NCI-H1436 treated with DMSO at 0.1 percent for 48 hours (cell line): ENCODE measurements at places on chromosomes 1 and 21.

DNA sequence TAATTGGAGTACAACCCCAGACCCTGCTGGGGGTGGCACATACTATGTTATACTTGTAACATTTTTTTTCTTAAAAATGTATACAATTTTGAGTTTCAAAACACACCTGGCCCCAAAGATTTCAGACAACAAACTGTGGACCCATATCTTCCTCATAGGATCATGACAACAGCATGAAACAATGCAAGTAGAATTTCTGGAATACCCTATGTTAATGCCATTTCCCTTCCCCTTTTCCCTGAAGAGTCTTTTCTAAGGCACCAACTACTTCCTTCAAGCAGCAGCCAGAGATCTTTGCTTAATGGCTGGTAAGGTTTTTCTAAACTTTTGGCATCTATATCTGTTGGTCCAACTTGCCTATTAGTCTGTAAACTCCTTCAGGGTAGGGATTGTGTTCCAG is 99.9 kb upstream of the SERBP1 start:
- no peak for DNase-seq

DNA sequence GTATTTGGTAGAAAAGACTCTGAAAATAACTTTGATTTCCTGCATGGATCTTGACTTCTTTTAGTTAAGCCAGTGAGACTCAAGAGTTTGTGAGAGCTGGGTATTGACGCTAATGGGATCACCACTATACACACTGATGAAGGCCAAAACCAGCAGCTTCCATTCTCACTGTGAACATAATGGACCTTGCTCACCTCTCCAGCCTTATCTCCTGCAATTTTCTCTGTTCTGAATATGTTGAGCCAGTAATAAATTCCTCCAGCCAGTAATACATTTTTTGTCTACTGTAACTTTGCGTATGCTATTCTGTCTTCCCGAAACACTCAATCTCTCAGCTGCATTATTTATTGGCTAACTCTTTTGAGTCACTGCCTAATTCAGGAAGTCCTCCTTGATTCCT is 111.6 kb upstream of the PPP2R5A start:
- DNase-seq: no peak

- DNase-seq: no peak
Measured at GRCh38 chr1:201406831-201407406, 7.8 kb upstream of the LAD1 start.

DNA sequence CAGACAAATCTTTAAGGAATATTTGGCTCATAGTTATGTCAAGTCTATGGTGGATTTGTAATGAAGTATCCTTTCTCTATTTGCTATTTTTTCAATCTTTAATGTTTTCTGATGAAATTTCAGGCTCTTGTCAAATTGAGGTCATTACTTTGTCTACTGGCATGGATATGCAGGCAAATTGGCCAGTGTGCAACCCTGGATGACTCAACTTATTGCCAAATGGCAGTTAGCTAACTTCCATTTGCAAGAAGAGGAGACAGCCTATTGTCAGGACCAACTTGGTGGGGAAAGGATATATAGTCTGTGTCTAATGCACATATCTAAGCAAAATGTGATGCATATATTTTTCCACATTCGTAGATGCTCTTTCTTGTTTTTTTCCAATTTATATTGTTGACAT is 530.5 kb downstream of the PTBP2 start:
- no peak for DNase-seq

DNA sequence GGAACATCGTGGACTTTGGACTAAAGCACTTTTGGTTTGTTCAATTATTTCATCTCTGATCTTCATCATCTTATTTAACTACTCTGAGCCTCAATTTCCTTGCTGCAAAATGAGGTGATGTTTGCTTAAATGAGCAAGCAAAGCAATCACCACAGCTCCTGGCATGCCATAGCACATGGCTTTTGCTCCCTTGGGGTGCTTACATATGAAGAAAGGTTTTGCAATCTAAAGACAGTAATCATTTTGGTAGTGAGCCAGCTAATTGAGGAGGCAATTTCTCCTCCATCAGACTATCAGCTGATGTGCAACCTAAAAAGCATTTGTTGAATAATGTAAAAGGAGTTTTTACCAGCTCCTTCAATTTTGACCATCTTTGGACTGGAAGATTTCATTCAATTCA is 68.8 kb upstream of the KCNJ15 start:
- no peak for DNase-seq

- DNase-seq: no peak
Measured at GRCh38 chr1:215650446-215651149, 83.5 kb downstream of the KCTD3 start.

- no peak for DNase-seq
Measured at GRCh38 chr1:8046391-8046790, 20.3 kb upstream of the ERRFI1 start.

GRCh38 chr1:204791453-204792353 is 79.0 kb upstream of the NFASC start:
- DNase-seq: peak; percentile 44

- no peak for DNase-seq
Measured at GRCh38 chr1:46030074-46030870, 102.2 kb downstream of the PIK3R3 start.

- DNase-seq: no peak
Measured at GRCh38 chr1:51316113-51316845, 14.1 kb downstream of the TTC39A start.

DNA sequence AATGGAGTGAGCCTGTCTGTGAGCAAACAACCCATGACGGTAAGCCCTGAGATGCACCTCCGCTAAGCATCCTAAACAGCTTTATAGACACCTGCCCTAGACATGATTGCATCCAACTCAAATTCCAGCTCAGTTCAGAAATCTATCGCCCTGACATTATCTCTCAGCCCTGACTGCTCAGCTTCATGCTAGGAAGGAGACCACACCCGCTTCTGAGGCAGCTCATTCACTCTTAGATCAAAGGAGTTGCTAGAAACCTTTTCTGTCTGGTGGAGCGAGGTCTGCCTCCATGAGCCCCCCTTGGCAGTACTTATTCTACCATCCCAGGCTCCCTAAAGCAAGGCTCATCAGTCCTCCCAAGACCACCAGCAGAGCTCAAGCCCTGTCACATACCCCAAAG is 17.0 kb downstream of the IL10RB start:
- no peak for DNase-seq

- DNase-seq: no peak
Measured at GRCh38 chr1:228087771-228088251, 5.3 kb downstream of the ARF1 start.

DNA sequence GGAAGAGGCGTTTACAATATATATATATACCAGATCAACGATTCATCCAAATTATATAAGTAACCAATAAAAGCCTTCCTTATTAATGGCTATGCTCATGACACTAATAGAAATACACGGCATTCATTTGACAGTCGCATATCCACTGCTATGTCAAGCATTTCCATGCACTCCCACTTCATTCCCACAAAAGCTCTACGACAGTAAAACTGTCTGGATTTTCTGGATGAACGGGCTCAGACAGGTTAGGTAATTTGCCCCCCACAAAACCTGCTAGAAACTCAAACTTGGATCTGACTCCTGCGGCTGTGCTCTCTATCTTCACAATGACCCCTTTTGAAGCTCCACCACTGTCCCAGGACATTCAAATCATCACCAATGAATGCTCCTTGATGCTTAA is 11.4 kb downstream of the DNAJC11 start:
- no peak for DNase-seq

DNA sequence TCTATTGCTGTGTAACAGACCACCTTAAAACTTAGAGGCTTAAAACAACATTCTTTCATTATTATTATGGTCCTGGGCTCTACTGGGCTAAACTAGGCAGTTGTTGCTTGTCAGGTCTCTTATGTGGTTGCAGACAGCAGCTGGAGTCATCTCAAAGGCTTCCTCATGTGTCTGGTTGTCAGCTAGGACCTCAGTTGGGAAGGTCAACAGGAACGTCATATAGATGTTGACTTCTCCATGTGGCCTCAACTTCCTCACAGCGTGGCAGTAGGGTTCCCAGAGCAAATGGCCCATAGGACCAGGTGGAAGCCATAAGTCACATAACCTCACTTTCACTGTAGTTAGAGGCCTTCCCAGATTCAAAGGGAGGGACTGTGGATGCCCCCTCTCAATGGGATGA is 15.4 kb upstream of the MEF2D start:
- DNase-seq: no peak

GRCh38 chr1:234495231-234495990 is 16.4 kb upstream of the TARBP1 start:
- DNase-seq: no peak

DNA sequence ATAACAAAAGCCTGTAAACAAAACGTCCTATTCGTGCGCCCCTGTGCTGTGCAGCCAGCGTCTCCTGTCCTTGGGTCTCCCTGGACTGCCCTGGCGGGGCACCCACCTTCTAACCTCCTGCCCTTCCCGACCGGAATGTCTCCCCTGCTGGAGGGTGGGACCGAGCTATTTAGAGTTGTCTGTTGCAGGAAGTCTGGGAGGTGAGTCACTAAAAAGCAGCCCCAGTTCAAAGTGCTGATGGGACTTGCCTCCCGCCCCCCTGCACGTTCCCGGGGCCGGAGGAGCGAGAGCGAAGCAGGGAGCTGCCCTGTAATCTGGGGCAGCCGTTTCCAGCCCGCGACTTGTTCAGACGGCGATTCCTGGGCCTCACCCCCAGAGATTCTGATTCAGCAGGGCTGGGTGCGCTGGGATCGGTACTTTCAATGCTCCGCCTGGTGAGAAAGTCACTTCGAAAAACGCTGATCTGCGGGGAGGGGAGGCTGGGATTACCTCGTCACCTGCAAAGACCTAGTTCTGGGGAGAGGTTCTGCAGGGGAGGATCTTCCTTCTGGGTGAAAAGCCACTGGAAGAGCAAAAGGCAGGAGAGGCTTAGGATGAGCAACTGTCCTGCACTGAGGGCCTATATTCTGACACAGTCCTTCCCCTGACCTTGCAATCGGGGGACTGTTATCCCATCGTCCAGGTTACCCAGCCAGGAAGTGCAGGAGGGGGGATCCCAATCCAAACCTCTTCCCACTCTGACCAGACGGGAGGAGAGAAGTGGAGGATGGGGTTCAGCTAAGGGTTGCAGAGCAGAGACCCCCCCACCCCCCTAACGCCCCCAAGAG is 1.2 kb upstream of the DHRS3 start:
- no peak for DNase-seq

GRCh38 chr1:235918032-235918431 is 51.3 kb upstream of the LYST start:
- DNase-seq: no peak

GRCh38 chr1:43058056-43058455 is 99.4 kb upstream of the SLC2A1 start:
- no peak for DNase-seq

DNA sequence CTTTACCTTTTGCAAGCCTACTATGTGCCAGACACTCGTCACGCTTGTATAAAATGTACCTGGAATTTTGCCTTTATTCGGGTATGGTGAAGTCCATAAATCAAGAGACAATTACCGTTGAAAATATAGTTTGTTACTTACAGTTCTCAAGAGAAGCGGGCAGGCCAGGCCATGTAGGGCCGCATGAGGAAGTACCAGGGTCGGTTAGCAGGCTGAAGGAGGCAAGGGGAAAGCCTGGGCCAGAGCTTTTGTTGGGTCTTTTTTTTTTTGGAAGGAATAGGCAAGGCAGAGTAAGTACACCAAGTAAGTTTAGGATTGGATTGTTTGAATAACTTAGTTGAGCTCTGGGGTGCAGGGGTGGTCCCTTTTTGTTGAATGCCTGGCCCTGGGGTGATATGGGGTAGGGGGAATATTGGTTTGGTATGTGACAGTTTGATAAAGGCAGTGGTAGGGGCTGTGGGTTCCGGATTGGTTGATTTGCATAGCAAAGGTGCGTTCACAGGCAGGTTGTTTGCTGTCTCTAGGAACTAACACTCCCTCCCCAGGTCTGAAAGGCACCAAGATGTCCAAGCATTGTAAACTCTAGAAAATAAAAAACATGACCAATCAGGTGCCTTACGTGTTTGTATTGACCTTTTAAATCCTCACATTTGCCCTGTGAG is 80.7 kb downstream of the KAZN start:
- no peak for DNase-seq

GRCh38 chr1:5814046-5814619 is 178.1 kb downstream of the NPHP4 start:
- DNase-seq: no peak

DNA sequence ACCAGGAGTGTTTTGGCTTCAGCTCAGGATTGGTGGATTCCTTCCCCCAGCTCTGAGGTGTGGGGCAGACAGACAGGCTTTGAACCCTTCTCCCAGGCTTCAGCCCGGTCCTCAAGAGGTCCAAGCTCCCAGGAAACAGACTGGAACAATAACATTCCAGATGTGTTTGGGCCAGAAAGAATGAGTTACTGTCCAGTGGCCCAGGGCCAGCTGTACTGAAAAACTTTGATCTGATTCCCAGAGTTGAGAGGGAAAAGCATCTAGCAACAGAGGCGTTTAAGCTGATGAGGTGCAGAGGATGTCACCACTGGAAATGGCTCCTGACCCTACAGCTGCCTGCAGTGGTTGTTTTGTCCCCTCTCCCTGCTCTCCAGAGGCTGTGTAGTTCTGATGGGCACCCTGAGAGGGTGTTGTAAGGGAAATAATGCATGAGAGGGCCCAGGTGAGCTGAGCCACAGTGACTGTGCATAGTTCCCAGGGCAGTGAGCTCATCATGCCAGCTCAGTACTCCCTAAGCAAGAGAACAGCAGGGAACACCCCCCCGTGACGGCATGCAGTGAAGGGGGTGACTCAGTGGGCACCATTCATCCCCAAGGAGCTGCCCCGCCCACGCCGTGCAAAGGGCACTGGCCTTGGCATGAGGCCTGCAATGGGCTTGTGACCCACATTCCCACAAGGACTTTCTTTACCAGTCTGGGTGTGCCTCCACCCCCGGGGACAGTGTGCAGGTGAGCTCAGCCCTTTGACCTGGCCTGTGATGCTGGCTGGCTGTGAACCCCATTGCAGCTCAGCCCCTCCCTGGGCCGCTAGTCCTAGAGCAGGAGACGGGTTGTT is 13.8 kb upstream of the SFN start:
- no peak for DNase-seq

GRCh38 chr1:39282537-39283216 is 78.2 kb downstream of the MACF1 start:
- DNase-seq: no peak

DNA sequence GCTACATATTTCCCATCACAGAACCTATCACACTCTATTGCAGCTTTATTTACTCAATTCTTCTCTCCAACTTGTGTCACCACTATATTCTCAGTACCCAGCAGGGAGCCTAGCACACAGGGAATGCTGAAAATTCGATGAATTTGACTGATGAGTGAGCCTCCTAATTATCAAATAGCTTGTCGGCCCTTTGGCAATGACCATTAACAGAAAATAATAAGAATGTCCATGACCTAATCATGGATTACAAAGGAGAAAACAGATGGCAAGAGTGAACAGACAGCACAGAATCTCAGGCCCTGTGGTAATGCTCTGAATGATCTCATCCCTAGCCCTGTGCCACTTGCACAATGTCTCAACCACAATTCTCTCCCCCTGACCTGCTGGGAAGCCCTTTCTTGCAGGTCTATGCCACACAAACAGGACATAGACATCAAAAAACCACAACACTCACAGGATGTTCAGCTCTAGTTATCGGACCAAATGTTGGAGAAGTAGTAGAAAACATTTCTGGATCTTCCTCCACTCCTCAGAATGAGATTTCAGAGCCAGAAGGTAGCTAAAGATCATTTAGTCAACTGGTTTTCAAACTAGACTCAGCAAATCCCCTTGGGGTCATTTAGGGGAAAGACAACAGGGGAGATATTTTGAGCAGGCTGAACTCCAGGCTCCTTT is 68.4 kb downstream of the LUZP1 start:
- no peak for DNase-seq
